ENCODE measurements at places on chromosomes 5 and 9.

GRCh38 chr5:115457571-115457970 is 87.0 kb downstream of the FEM1C start:
- no peak for DNase-seq

DNA sequence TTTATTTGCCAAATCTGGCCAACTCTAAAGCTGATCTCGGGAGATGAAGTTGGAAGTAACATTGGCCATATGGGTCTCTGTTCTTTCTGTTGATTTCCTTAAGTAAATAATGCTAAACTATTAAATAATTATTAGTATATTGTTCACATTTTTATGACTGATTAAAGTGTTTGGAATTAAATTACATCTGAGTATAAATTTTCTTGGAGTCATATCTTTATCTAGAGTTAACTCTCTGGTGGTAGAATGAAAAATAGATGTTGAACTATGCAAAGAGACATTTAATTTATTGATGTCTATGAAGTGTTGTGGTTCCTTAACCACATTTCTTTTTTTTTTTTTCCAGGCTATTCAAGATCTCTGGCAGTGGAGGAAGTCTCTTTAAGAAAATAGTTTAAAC is 9.3 kb upstream of the FGF18 start:
- DNase-seq, result no peak

- DNase-seq, result no peak
Observed at GRCh38 chr5:109450129-109450877, 40.5 kb upstream of the PJA2 start.

- DNase-seq, result no peak
Observed at GRCh38 chr9:74556685-74557084, 59.5 kb downstream of the RORB start.

DNA sequence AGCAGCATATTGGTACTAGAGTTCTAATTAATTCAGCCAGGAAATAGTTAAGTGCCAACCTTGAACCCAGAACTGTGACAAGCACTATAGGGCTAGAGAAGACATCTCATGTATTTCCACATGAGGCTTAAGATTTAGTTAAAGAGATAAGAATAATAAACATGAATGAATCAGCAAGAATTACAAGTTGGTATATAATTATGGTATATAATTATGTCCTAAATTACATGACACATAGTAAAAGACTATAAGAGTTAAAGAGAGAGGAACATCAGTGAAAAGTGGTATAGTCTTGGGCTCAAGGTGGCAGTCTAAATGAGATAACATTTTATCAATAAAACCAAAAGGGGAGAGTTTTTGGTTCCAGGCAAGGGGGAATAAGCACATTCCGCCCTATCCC is 223.1 kb upstream of the NFIL3 start:
- no peak for DNase-seq

All from CD8-positive, alpha-beta memory T cell (primary cell).